ENCODE measurements at places on chromosomes 12 and 14. TPM values are rescaled to one million over a fixed set of nuclear protein-coding genes. Genes with fewer than 3 reads are reported as not detected.
A peak's percentile ranks its signal among the peaks of the same experiment; 100 is the strongest.

The RPGRIP1 gene
- not detected for total RNA-seq

The FGF23 gene
- 0.25 TPM for total RNA-seq

The WASHC3 gene
- 22.4 TPM for total RNA-seq

The C12orf54 gene
- total RNA-seq = not detected

The C14orf180 gene
- not detected for total RNA-seq

GRCh38 chr14:21066882-21067502 lies 3.1 kb upstream of the ARHGEF40 start:
- peak overlapping the region; percentile 28 for H3K4me3 ChIP-seq
- no peaks in the 10 kb centered on the region for H3K36me3 ChIP-seq
- peaks cover 44% of the 10 kb centered on the region for H3K4me1 ChIP-seq
- peaks cover 2% of the 10 kb centered on the region for H3K27me3 ChIP-seq
- no peak overlapping the region for H3K27ac ChIP-seq
- no peak for DNase-seq

GRCh38 chr14:59055006-59055405 lies 133.5 kb upstream of the DAAM1 start:
- H3K27ac ChIP-seq = no peak overlapping the region
- DNase-seq = no peak
- no peak overlapping the region for H3K4me3 ChIP-seq
- peaks cover 3% of the 10 kb centered on the region for H3K36me3 ChIP-seq
- no peaks in the 10 kb centered on the region for H3K27me3 ChIP-seq

DNA sequence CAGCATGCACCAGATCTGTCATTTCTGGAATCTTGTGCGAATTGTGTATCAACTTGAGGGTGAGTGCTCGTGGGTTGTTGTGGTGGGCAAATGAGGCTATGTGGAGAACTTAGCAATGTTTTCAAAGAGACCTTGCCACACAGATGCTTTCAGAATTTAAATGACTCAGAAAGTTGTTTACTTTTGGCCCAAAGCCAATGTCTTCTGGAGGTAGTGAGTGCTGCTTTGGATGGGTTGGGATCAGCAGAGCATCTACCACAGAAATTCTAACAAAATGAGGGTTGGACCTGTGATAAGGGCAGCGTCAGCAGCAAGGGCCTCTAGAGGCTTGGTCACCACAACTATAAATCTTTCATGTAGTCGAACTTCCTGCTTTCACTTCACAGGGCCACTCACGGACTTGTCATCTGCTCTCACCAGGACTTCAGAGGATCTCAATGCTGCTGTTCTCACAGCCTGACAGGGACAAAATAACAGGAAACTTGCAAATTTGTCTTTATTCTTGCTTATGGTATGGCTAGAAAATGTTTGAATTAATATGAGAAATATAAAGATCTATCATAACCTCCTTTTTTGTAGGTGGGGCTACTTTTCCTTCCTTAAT lies 111.4 kb downstream of the DACT1 start:
- no peaks in the 10 kb centered on the region for H3K4me1 ChIP-seq
- no peak overlapping the region for H3K27ac ChIP-seq
- DNase-seq = no peak
- no peak overlapping the region for H3K4me3 ChIP-seq
- no peaks in the 10 kb centered on the region for H3K27me3 ChIP-seq

DNA sequence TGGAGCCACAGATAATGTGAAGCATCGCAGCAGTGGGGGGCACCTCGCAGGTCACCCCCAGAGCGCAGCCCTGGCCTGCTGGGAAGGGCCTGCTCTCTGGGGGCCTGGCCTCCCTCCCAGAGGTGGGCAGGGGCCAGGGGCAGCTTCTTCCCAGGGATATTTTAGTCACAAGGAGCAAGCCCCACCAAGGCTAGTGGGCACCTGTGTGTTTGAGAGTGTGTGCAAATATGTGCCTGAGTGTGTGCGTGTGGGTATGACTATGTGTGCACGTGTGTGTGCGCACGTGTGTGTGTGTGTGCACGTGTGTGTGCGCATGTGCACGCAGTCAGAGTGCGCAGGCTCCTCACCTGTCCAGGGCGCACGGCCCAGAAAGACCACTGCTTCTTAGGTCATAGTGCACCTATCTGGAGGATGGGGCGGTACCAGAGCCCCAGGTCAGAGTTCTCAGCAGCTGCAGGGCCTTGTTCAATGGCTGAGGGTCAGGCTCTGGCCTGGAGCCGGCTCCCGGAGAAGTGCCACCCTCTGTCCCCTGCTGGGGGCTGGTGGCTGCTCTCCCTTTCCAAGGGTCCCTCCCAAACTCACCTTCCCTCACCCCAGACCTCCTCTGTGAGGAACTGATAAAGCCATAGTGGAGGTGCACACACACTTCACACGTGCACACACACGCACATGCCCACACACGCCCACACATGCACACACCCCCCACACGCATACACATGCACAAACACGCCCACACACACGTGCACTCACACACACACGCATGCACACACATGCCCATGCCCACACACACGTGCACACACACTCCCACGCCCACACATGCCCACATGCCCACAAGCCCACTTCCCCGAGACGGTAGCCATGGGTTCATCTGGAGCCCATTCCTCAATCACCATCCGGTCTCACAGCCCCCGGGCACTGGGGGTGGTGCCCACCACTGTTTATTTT lies 128.5 kb downstream of the KIF26A start:
- no peak overlapping the region for H3K4me3 ChIP-seq
- no peaks in the 10 kb centered on the region for H3K27me3 ChIP-seq
- no peaks in the 10 kb centered on the region for H3K36me3 ChIP-seq

- no peaks in the 10 kb centered on the region for H3K4me1 ChIP-seq
- no peaks in the 10 kb centered on the region for H3K36me3 ChIP-seq
- no peaks in the 10 kb centered on the region for H3K27me3 ChIP-seq
Observed at GRCh38 chr12:72250346-72250745, 21.8 kb upstream of the TRHDE start.

GRCh38 chr12:108234158-108234557 lies 105.0 kb downstream of the CMKLR1 start:
- DNase-seq = no peak
- no peak overlapping the region for H3K27ac ChIP-seq
- H3K4me1 ChIP-seq = peaks cover 20% of the 10 kb centered on the region
- no peaks in the 10 kb centered on the region for H3K36me3 ChIP-seq

DNA sequence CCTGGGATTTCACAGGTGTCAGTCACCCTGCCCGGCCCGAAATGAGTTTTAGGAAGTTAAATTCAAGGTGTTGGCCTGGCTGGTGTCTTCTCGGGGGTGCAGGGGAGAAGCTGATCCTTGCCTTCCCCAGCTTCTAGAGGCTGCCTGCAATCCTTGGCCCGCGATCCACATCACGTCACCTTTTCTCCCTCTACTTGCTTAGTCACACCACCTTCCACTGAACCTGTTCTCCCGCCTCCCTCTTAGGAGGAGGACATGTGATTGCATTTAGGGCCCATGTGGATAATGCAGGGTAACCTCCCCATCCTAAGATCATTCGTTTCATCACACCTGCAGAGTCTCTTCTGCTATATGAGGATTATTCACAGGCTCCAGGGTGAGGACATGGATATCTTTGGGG lies 25.4 kb upstream of the ATXN2 start:
- DNase-seq = no peak
- H3K4me3 ChIP-seq = no peak overlapping the region
- no peaks in the 10 kb centered on the region for H3K27me3 ChIP-seq
- H3K27ac ChIP-seq = no peak overlapping the region

- peaks cover 19% of the 10 kb centered on the region for H3K4me1 ChIP-seq
- H3K27ac ChIP-seq = no peak overlapping the region
- H3K4me3 ChIP-seq = no peak overlapping the region
- no peaks in the 10 kb centered on the region for H3K36me3 ChIP-seq
Observed at GRCh38 chr12:104699489-104700190, 242.9 kb downstream of the CHST11 start.

DNA sequence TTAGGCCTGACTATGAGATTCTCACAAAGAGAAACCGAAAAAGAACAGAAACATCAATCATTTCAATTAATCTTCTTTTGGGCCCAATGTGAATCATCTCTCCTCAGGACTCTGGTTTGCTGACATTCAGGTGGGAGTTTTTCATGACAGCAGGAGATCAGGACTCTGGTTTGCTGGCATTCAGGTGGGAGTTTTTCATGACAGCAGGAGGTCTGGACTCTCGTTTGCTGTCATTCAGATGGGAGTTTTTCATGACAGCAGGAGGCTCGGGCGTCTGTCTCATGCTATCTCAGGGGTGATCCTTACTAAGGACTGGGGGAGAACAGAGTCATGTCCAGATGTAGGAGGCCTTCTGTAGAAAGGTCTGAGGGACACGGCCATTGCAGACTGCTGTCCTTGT lies 40.1 kb upstream of the PARP11 start:
- peaks cover 6% of the 10 kb centered on the region for H3K4me1 ChIP-seq
- peaks cover 17% of the 10 kb centered on the region for H3K27me3 ChIP-seq
- H3K4me3 ChIP-seq = no peak overlapping the region
- no peak overlapping the region for H3K27ac ChIP-seq
- DNase-seq = no peak
- peaks cover 6% of the 10 kb centered on the region for H3K36me3 ChIP-seq

DNA sequence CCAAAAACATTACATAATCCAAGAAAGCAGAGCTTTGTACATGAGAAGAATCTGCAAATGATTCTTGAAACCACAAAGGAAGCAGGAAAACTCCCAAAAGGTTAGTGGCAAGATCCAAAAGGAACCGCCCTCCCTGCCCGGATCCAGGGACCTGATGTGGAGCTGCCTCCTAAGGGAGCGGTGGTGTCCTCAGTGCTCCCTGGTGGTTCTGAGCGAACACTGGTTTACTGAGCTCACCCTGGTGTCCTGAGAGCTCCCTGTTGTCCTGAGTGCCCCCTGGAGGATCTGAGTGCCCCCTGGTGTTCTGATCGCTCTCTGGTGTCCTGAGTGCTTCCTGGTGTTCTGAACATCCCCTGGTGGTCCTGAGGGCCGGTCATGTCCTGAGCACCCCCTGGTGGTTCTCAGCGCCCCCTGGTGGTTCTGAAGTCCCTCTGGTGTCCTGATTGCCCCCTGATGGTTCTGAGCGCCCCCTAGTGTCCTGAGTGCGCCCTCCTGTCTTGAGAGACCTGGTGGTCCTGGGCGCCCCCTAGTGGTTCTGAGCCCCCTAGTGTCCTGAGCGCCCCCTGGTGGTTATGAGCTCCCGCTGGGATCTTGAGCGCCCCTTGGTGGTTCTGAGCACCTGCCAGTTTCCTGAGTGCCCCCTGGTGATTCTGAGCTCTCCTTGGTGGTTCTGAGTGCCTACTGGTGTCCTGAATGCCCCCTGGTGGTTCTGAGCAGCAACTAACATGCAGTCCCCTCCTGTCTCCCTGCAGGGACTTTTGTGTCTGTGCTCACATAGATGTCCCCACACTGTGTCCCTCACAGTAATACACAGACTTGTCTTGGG lies 891.1 kb downstream of the TMEM121 start:
- H3K4me3 ChIP-seq = no peak overlapping the region
- no peaks in the 10 kb centered on the region for H3K4me1 ChIP-seq
- no peak for DNase-seq
- peaks cover 5% of the 10 kb centered on the region for H3K36me3 ChIP-seq
- H3K27me3 ChIP-seq = no peaks in the 10 kb centered on the region

- no peaks in the 10 kb centered on the region for H3K27me3 ChIP-seq
- H3K27ac ChIP-seq = no peak overlapping the region
- peaks cover 26% of the 10 kb centered on the region for H3K4me1 ChIP-seq
- DNase-seq = no peak
- no peaks in the 10 kb centered on the region for H3K36me3 ChIP-seq
- H3K4me3 ChIP-seq = no peak overlapping the region
Observed at GRCh38 chr12:79685068-79685467, 5.7 kb downstream of the PAWR start.

DNA sequence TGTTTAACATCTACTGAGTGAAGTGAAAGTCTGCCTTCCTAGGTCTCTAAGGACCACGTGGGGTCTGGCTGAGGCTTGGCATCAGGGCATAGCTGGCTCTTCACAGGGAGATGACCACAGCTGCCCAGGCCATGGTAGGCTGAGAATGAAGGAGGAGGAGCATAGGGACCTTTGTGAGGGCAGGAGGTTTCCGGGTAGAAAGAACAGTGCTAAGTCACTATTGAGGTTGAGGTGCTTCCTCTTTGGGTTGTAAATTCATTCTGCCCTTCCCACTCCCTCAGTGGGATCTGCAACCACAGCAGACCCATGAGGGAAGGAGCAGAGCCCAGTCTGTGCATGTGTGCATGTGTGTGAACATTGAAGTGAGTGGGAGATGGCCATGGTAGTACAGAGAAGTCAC lies 909.6 kb downstream of the VRK1 start:
- H3K36me3 ChIP-seq = no peaks in the 10 kb centered on the region
- peaks cover 14% of the 10 kb centered on the region for H3K4me1 ChIP-seq
- peaks cover 4% of the 10 kb centered on the region for H3K27me3 ChIP-seq
- H3K27ac ChIP-seq = no peak overlapping the region

GRCh38 chr12:69459477-69459876 lies 10.7 kb upstream of the FRS2 start:
- H3K27ac ChIP-seq = peak overlapping the region; percentile 85
- no peak for DNase-seq
- peaks cover 17% of the 10 kb centered on the region for H3K4me1 ChIP-seq
- no peaks in the 10 kb centered on the region for H3K27me3 ChIP-seq
- H3K36me3 ChIP-seq = no peaks in the 10 kb centered on the region

- H3K4me3 ChIP-seq = peak overlapping the region; percentile 24
- H3K36me3 ChIP-seq = no peaks in the 10 kb centered on the region
- no peaks in the 10 kb centered on the region for H3K27me3 ChIP-seq
- DNase-seq = no peak
- no peak overlapping the region for H3K27ac ChIP-seq
Observed at GRCh38 chr12:53391724-53392123, 11.7 kb downstream of the SP1 start.

GRCh38 chr12:47894652-47895051 lies 10.1 kb downstream of the VDR start:
- H3K4me1 ChIP-seq = no peaks in the 10 kb centered on the region
- no peaks in the 10 kb centered on the region for H3K36me3 ChIP-seq
- peaks cover 33% of the 10 kb centered on the region for H3K27me3 ChIP-seq
- no peak overlapping the region for H3K27ac ChIP-seq
- DNase-seq = no peak

DNA sequence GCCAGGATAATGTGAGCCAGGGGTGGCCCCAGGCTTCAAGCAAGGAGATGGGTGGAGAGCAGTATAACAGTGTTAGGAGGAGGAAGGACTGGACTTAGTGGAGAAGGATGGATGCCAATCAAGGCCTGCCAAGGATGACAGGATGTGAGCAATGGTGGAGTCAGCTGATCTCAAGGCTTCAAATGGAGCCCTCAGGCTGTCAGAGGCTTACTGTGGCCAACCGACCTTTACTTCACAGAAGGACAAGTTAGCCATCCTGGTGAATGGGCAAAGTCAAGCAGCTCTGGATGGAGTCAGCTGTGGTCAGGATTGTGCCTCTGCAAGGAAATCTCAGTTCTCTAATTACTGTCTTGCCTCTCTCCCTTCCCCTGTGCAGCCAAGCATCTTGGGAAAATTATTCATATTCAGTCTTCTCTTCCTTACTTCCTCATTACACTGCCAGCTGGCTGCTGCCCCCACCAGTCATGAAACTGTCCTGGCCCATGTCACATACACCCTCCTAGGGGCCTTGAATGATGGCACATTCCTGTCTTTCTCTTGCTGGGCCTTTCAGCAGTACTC lies 7.6 kb upstream of the STAT6 start:
- no peaks in the 10 kb centered on the region for H3K36me3 ChIP-seq
- no peak for DNase-seq
- H3K4me1 ChIP-seq = no peaks in the 10 kb centered on the region
- no peak overlapping the region for H3K4me3 ChIP-seq
- H3K27ac ChIP-seq = no peak overlapping the region

Measured in neural crest cell (in vitro differentiated cells).